Epithelial cell of proximal tubule (primary cell): ENCODE measurements at places on chromosomes 3 and 15. TPM values are rescaled to one million over a fixed set of nuclear protein-coding genes. Genes with fewer than 3 reads are reported as not detected.

The CHRNA5 gene
- 9.1 and 15.3 TPM in 2 replicates for total RNA-seq

DNA sequence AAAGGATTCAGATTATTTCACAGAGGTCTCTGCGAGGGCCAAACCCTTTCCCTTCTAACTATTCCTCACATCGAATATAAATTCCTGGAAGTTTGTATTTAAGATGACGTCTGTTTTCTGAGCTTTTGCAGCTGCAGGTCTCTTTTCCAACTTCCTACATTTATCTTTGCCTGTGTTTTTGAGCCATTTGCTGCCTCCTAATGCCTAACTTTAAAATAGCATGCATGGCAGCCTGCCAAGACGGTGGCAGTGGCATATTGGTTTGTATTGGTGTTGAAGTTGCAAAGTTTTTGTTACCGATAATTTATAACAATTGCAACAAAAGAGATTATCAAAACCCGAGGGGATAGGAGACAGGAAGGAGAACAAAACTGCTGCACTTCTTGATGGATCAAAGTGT, 187.1 kb upstream of the DNAJC19 start:
- DNase-seq, result peak; percentile 2

DNA sequence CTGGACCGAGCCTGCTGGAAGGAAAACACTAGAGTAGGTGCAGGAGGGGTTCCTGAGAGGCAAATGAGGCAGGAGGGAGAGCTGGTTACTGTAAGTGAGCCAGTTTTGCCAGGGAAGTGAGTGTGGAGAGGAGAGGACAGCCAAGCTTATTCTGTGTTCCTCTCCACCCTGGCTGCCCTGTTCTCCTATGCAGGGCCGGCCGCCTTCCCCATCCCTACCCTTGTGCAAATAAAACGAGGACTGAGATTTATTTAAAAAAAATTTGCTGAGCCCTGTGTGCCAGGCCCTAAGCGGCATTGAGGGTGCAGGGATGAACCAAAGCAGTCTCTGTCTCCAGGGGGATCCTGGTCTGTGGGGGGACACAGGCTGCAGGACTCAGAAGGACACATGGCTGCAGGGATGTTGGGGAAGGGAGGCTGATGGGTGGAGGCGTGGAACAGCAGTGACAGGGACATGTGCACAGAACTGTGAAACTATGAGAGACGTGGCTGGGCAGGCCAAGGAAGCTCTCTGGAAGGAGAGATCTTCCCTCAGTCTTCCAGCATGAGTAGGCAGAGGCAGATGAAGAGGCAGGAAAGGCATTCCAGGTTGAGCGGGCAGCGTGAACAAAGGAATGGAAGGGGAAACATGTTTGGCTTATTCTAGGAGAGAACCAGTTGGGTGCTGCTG, 12.1 kb downstream of the CORO2B start:
- DNase-seq, result no peak

DNA sequence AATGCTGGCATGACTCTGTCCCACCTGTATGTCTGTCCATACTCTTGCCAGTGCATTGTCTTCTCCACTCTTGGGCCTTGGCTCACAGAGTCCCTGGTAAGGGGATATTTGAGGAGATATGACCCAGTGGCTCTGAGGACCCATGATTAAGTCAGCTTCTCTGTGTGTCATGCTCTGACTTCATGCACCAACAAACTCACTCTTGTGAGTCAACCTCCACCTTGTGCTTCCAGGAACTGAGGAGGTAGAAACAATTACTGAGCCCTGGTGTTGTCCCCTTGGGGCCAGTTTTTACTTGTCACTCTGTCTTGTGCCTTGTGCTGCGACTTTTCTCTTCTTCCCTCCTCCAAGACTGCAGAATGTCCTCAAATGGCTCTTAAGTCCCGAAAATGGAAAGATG, 127.1 kb downstream of the ABHD5 start:
- peak; percentile 76 for DNase-seq

- DNase-seq, result no peak
Measured at GRCh38 chr3:134527037-134527436, 41.2 kb downstream of the CEP63 start.

GRCh38 chr15:38297623-38298388, 45.2 kb downstream of the SPRED1 start:
- DNase-seq, result no peak

The HYAL2 gene
- 123 and 145 TPM in 2 replicates for total RNA-seq

- no peak for DNase-seq
Measured at GRCh38 chr3:52242039-52242438, 3.1 kb upstream of the TWF2 start.

- DNase-seq, result no peak
Measured at GRCh38 chr3:8595695-8596115, 48.9 kb downstream of the SSUH2 start.

- DNase-seq, result no peak
Measured at GRCh38 chr3:124818398-124819091, 68.6 kb downstream of the ITGB5 start.

GRCh38 chr3:4413467-4413866, 53.6 kb downstream of the SUMF1 start:
- DNase-seq, result no peak

GRCh38 chr3:63951492-63952247, 39.5 kb upstream of the SCAANT1 start:
- no peak for DNase-seq

The ISLR gene
- total RNA-seq, result not detected in 2 replicates

DNA sequence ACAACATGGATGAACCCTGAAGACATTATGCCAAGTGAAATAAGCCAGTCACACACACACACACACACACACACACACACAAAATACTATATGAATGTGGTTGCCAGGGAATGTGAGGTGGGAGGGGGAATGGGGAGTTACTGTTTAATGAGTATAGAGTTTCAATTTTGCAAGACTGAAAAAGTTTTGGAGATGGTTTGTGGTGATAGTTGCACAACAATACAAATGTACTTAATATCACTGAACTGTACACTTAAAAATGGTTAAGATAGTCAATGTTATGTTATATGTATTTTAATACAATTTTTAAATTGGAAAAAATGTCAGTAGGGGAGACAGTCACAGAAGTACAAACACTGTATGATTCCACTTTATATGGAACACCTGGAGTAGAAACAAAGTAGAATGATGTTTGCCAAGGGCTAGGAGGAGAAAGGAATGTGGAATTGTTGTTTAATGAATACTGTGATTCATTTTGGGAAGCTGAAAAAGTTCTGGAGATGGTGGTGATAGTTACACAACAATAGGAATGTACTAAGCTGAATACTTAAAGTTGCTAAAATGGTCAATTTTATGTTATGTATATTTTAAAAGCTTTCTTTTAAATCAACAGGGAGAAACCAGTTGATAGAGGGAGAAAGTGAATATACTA, 76.6 kb downstream of the RPL39L start:
- peak; percentile 35 for DNase-seq

- no peak for DNase-seq
Measured at GRCh38 chr15:65561934-65562333, 31.7 kb downstream of the HACD3 start.

DNA sequence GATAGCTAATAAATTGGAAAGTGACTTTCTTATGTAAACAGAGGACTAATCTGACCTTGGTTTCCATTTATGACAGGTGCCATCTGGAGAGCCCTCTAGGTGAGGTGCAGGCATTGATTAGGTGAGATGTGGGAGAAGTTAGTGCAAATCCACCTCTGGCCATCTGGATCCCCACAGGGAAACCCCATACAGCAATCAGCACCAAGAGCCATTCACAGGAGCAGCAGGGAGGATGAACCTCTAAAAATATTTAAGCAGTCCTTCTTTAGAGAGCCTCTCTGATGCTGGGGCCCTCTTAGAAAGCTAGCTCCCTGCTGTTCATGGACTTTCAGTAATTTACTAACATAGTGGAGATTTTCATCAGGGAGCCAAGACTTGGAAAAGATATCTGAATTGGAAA, 69.3 kb downstream of the CLSTN2 start:
- DNase-seq, result no peak

GRCh38 chr3:41525303-41526064, 326.2 kb downstream of the CTNNB1 start:
- DNase-seq, result no peak

GRCh38 chr3:169618894-169619792, 44.4 kb downstream of the MECOM start:
- DNase-seq, result no peak

- DNase-seq, result no peak
Measured at GRCh38 chr3:34216711-34217335, 418.4 kb downstream of the PDCD6IP start.

GRCh38 chr3:119257654-119258410, 17.2 kb upstream of the B4GALT4 start:
- no peak for DNase-seq

- no peak for DNase-seq
Measured at GRCh38 chr3:47849699-47850563, 47.0 kb downstream of the DHX30 start.

- no peak for DNase-seq
Measured at GRCh38 chr3:170331143-170331542, 26.4 kb upstream of the SKIL start.

DNA sequence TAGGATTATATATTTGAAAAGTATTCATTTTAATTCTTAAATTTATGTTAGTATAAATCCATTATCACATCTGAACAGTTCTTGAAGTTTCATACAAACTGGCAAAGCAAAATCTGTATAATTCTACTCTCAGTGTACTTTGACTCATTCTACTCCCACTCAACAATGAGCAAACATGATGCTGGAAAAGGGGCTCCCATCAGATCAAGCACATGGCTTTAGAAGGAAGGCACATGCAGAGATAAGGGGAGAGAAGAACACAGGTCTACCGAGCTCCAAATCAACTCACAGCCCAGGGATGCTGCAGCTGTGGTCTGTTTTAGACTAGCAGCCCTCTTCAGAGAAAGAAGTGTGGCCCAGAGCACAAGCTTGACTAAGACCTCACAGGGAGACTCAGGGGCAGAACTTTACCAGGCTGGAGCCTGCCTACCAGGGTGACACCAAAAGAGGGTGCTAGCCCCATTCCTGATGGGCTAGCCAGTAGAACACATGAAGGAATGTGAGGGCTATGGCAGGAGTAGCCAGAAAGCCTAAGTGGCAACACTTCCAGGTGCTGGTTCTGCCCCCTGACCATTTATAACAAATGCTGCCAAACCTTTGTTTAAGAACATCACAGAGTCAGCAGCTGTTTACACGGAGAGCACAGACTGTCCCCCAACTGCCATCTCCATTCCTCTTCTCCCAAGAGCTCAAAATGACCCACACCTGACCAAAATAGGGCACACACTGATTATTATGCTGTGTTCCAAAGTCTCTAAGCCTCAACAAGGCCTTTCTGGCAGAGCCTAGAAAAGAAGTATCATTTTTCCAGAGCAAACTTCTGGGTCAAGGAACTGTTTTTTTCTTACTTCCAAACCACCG, 19.5 kb downstream of the SEC22C start:
- DNase-seq, result no peak

DNA sequence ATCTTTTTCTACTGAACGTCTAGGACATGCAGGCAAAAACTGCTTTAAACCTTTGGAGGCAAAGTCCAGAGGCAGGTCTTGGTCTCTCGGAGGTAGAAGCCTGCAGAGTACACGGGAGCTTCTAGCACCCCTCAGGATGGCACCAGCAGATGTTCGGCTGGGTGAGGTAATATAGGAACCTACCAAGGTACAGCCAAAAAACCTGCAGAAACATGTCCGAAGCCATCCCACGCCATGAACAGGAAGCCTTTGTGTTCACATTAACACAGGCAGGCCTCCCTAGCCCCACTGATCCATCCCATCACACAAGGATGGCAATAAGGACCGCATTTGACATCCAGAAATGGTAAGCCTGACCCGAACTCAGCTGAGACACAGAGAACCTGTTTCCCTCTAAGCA, 157.9 kb upstream of the HES1 start:
- no peak for DNase-seq

The RBM5 gene
- total RNA-seq, result 52.3 and 80.7 TPM in 2 replicates

DNA sequence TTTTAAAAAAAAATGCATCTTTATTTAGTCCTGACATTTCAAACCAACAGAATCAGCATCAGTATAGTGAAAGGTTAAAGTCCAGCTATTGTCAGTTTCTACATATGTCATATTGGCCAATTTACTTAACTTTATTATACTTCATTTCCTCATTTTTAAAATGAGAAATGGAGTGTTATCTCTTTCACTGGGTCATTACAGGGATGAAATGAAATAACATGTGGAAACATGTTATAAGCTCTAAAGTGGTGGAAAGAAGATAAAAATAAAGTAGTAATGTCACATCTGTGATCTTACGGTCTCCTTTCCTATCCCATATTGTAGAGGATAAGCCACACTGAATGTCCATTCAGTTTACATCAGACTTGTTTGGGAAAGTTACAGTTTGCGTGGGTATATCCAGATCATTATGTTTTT, 780.1 kb downstream of the TUSC7 start:
- no peak for DNase-seq

DNA sequence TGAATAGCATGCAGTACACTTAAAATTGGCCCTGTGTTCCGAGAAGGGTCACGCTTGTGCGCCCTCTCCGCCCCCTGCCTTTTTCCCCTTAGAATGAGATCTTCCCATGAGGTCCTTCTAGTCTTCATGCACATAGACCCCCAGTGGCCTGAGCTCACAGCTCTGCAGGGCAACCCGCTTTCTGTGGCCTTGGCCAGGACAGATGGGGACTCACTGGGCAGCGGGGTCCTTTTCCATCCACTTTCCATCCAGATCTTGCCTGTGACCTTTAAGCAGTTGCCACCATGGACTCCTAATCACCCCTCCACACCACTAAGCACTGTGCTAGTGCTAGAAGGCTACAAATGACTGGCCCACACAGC, 244.4 kb downstream of the UACA start:
- DNase-seq, result no peak

The KBTBD12 gene
- total RNA-seq, result 0.29 and 0.98 TPM in 2 replicates

The SCN11A gene
- total RNA-seq, result not detected in 2 replicates

DNA sequence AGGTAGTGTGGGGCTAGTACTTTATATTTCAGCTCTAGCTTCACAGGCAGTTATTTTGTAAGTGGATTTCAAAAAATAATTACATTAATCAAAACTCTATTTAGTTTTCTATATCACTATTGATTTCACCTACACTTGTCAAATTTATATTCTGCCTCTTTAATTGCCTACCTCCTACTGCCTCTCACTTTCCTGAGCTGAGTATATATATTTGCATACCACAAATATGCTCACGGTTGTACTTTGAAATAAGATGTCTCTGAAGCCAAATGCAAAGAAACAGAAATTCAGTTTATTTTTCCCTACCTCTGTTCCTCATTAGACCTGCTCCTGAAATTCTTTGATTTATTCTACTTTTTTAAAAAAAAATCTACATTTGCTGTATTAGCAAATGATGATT, 309.3 kb upstream of the TGFBR2 start:
- DNase-seq, result no peak

DNA sequence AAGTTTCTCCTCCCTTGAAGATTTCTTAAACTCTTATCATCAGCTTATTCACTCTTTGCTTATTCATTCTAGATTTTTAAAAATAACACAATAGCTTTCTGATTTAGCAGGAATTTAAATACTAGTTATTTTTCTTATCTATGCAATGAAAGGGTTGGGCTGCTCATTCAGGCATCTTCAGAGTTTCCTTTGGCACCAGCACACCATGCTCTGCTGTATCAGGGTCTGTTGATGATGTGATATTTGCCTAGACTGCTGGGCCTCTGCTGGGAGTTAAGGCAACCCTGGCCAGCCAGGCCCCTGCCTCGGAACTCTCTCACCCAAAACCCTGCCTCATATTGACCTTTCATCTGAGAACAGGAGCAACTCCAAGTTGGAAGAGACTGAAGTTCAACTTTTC, 35.0 kb downstream of the DRD3 start:
- DNase-seq, result no peak

GRCh38 chr3:145942052-145942451, 218.9 kb downstream of the PLOD2 start:
- DNase-seq, result no peak
